GM12892 (cell line): ENCODE measurements at places on chromosomes 16 and 17.

DNA sequence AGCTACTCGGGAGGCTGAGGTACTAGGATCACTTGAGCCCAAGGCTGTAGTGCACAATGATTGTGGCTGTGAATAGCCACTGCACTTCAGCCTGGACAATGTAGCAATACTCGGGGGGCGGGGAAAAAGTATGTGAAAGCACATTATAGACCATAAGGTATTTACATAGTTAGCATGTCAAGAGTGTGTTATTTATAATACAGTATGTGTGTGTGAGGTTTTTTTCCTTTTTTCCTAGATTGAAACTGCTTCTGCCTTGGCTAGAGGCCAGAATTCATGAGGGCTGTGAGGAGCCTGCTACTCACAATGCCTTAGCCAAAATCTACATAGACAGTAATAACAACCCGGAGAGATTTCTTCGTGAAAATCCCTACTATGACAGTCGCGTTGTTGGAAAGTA lies 30.5 kb downstream of the PTRH2 start:
- no peak for DNase-seq

- DNase-seq = no peak
Observed at GRCh38 chr17:1593630-1593931, 31.0 kb upstream of the PITPNA start.

DNA sequence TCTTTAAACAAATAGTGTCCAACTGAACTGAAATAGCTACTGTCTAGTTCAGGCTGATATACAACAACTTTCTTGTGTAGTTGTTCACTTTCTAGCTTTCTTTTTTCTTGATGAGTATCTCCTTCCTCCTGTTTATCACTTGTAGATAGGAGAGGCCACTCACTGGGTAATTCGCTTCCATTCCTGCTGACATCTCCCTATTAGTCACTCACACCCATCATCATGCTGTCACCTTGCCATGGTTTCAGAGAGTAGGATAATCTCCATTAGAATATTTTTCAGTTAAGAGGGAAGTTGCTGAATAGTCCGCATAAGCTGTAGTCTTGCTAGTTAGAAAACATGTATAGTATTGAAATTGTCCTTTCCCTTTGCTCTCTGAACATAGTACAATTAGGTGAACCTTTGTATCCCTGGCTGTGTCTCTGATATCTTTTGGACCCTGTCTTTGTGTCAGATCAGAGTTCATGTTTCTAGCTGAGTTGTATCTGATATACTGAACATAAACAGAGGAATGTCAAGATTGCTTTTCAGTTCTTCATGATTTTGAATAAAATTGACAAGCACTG lies 64.4 kb upstream of the RASL10B start:
- DNase-seq = no peak

DNA sequence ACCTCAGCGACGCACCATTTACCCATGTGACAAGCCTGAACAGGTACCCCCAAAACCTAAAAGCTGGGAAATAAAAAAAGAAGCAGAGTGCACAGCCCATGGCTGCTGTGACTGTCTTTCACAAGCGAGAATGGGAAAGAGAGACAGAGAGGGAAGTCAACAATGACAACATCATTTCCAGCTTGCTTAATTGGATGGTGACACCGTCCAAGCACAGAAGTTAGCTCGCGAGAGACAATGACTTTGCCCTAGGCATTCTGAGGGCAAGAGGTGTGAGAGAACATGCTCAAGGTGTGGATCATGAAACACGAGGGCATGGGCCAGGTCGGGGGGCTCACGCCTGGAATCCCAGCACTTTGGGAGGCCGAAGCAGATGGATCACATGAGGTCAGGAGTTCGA lies 19.3 kb upstream of the NSMCE1 start:
- no peak for DNase-seq

- no peak for DNase-seq
Observed at GRCh38 chr16:14013571-14014283, 57.4 kb upstream of the MRTFB start.

GRCh38 chr16:75965504-75966374 lies 239.4 kb upstream of the CPHXL start:
- no peak for DNase-seq

DNA sequence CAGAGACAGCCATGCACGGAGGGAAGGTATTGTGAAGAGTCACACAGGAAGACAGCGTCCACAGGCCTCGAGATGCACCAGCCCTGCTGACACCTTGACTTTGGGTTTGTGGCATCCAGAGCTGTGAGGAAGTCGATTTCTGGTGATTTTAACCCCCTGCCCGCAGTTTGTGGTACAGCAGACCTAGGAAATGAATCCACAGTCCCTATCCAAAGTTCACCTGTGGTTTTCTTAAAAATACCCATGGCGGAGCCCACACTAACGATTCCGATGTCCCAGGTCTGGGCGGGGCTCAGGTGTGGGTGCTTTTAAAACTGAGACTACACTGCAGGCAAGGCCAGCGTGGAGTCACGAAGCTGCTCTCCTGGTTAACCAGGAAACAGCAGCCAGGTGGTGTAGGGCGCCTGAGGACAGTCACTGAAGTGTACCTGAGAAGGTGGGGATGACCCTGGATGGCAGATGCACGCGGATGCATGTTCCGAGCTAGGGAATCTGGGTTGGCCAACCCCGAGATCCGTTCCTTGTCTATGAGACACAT lies 14.4 kb upstream of the MEAK7 start:
- DNase-seq = no peak

- no peak for DNase-seq
Observed at GRCh38 chr17:57644326-57644725, 100.8 kb downstream of the CCDC182 start.

DNA sequence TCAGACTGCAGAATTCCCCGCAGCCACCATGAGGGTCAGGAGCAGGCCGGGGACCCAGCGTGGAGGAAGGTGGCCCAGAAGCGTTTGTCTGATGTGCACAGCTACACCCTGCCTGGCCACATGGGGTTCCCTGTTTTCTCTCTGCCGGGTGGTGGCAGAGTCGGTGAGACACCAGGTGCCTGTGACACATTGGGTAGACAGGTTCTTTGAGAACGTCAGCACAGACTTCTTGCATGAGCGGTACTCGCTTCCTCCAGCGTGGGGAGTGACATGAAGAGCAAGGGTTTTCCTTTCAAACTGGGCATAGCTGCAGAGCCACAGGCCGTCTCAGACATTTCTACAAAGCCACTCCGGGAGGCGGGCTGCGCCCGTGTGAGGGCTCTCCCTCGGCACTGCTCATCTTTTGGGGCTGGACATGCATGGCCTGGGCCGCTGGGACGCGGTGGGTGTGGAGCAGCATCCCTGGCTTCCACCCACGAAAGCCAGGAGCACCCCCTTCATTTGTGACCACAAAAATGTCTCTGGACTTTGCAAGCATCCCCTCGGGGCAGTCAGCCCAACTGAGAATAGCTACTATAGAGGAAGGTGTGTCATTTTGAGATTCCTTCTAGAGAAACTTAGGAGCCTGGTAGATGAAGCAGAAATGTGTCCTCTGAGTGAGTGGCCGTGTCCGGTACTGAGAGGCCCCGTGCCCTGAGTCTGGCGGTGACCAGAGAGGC lies 26.0 kb downstream of the NME3 start:
- DNase-seq = no peak

DNA sequence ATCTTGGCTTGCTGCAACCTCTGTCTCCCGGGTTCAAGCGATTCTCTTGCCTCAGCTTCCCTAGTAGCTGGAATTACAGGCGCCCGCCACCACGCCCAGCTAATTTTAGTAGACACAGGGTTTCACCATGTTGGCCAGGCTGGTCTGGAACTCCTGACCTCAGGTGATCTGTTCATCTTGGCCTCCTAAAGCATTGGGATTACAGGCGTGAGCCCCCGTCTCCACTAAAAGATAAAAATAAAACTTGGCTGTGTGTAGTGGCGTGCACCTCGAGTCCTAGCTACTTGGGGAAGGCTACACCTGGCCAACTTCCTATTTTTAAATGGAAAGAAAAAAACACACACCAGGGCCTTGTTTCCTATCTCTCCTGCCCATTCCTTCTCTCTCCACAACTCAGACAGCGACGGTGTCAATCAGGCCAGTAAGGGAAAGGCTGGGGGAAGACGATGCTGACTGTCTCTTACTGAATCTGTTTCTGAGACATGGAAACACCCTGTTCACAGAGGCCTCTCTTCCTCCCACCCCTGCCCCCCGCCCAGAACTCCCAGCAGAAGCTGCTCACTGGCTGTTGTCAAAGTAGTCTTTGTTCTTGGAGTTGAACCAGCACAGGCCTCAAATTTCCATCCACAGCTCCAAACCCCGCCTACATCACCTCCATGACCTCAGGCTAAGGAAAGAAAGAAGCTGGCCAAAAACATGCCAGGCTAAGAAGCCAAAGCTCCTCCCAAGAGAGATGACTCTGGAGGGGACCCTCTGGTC lies 96.6 kb downstream of the NXN start:
- DNase-seq = no peak

- DNase-seq = no peak
Observed at GRCh38 chr17:8222380-8222629, 11.9 kb upstream of the AURKB start.

- no peak for DNase-seq
Observed at GRCh38 chr16:48500981-48501380, 109.0 kb downstream of the N4BP1 start.

DNA sequence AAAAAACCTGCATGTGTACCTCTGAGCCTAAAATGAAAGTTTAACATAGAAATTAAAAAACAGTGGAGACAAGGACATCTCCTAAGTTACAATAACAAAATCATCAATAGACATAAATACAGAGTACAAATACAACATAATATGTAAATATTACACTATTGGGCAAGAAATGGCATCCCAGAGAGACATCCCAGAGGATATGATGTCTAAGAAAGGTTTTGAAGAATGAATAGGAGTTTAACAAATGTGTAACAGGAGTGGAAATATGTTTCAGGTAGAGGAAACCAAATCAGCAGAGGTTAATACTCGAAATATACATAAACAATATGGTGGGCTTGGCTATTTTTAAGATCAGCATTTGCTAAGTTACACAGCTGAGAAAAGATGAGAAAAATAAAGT lies 447.7 kb upstream of the MAF start:
- DNase-seq = no peak

DNA sequence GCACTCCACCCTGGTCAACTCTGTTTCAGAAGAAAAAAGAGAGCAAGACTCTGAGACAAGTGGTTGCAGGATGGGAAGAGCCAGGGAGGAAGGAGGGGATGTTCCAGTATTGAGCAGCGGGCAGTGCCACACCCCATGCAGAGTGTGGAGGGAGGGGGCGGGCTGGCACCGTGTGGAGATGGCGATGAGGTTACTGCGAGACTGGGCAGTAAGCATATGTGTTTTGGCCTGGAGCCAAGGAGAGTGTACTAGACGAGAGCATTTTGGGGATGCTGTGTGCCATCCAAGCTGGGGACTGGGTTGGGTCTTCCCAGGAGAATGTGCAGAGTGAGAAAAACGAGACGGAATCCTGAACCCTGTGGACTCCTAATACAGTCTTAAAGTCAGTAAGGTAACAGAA lies 3.4 kb downstream of the TBC1D24 start:
- DNase-seq = no peak

DNA sequence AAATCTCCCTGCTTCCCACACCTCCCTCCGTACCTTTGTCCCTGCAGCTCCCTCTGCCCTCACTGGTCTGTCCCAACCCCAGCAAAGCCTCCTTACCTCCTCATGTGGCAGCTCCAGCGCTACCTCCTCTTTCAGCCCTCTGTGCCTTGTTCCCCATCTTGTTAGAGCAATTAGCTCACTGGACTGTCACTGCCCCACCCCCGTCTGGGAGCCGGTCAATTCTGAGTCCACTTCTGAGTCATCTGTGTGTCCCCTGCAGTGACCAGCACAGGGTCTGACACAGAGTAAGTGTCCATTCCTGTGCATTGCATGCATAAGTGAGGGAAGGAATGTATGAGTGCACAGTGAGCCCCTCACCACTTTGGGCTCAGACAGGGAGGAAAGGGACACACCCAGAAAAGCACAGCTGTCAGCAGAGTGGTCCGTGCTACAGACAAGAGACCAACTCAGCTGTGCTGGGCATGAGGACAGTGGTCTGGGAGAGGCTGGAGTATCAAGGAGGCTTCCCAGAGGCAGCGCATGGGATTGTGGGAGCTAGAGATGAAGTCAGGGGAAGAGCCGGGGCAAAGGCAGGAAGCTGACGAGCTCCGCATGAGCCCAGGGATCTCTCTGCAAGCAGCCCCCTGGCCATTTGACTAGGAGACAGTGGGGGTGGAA lies 45.9 kb downstream of the PITPNM3 start:
- no peak for DNase-seq

GRCh38 chr17:40326014-40326831 lies 17.2 kb downstream of the RARA start:
- DNase-seq = no peak

DNA sequence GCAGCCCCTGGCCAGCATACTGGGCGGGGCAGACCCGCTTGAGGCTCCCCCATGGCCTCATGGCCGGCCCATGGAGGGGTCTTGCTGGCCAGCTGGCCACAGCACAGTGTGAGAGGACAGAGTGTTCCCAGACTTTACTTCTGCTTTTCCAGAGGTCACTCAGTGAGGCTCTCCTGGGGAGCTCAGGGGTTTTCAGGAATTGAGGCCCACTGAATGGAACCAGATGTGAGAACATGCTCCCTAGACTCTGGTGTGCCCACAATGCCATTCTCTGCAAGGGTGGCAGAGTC lies 21.2 kb downstream of the ATP6V0D1 start:
- no peak for DNase-seq

GRCh38 chr17:49834118-49834743 lies 13.6 kb downstream of the TAC4 start:
- no peak for DNase-seq

DNA sequence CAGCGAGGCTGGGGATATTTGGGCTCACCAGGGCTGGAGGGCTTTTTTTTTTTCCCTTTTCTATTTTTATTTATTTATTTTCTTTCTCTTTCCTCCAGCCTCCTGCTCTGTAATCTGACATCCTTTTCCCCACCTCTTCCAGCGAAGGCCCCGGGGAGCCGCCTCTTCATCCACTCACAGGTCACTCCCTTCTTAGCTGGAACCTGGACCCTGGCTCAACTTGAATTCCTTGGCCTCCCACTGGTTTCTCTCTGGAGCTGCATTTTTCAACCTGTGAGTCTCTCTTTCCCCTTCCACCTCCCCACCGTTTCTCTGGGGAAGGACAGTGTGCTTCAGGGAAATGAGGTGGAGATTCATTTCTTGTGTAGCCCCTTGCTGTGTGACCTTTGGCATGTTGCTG lies 82.0 kb downstream of the MRM1 start:
- no peak for DNase-seq

- no peak for DNase-seq
Observed at GRCh38 chr17:29713626-29714025, 90.9 kb upstream of the CORO6 start.

GRCh38 chr16:18804540-18804939 lies 3.2 kb upstream of the ARL6IP1 start:
- DNase-seq = no peak

GRCh38 chr16:53142823-53143568 lies 88.2 kb downstream of the CHD9 start:
- DNase-seq = no peak

- DNase-seq = no peak
Observed at GRCh38 chr17:70375813-70376770, 206.8 kb downstream of the KCNJ2 start.

- no peak for DNase-seq
Observed at GRCh38 chr16:74720579-74720978, 19.9 kb upstream of the MLKL start.

- no peak for DNase-seq
Observed at GRCh38 chr16:78478267-78478861, 378.9 kb downstream of the WWOX start.
